ENCODE measurements at places on chromosomes 7 and 10.

DNA sequence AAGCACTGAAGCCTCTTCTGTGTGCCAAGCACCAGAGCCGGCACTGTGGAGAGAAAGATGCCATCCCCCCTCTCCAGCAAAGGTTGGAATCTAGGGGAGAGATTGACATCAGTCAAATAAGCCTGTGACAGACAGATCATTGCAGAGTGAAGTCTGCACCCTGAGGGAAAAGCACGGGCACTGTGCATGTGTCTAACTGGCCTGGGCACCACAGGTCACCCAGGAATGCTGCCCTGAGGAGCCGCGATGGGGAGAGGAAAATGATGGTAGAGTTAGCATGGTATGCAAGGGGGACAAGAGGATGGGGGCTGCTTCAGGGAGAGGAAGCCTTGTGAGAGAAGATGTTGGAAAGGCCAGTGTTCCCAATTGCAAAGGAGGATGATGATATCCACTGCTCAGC is 261.0 kb downstream of the GRID1 start:
- DNase-seq = no peak

- DNase-seq = no peak
Observed at GRCh38 chr7:151752816-151753595, 123.9 kb downstream of the PRKAG2 start.

DNA sequence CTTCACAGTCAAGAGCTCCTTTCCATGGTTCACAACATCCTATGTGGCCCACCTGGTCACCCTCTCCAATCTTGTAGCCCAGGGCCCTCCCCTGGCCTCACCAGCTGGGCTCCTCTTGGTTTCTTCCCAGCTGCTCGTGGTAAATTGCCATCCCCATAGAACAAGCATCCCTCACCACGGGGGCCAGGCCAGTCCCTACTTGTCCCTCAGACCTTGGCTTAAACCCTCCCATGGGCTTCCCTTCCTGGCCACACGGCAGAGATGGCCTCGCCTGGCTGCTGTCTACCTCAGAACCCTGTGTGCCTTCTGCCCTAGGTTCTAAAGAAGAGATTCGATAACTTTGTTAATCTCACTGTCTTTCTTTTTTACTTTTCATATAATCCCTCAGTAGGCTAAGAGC is 153.3 kb upstream of the TCERG1L start:
- DNase-seq = no peak

- peak; percentile 9 for DNase-seq
Observed at GRCh38 chr10:60203993-60204618, 185.6 kb downstream of the ANK3 start.

- DNase-seq = no peak
Observed at GRCh38 chr7:30070052-30070451, 41.8 kb downstream of the PLEKHA8 start.

GRCh38 chr10:72234560-72235095 is 18.6 kb upstream of the ASCC1 start:
- DNase-seq = no peak

DNA sequence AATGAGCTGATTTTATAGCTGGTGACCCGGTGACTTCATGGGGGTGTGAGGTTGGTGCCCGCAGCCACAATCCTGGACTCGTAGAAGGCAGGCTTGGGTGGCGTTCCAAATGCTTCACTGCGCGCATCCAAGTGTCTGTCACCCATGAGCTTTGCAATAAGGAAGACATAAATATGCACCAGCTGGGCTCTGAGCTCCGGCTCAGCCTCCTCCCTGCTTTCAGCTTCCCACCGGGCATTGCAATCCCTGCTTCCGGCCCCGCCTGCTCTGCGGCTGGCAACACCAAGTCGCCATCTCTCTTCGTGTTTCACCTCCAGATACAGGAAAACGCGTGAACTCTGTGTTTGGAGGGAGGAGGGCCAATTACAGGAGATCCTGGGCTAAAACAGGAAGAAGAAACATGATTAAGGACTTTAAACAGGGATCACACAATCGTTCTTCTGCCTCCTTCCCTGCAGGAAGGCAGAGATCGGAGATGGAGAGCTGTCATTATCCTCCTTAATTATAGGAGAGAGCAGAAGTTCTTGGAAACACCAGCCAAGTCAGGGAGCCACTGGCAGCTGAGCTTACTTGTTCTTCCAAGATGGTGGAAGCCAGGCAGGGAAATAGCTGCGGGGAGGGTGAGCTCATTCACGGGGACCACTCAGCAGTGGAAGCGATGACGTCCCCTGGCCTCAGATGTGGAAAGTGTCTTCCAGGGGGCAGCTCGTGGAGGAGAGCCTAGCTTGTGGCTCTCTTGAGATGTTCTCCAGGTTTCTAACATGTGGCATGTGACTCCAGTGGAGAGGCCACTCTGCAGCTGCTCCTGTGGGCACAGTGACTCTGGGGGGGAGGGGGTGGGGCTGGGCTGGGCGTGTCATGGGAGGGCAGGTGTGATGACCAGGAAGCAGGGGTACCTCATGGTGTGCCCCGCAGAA is 134.9 kb downstream of the CAMK1D start:
- DNase-seq = no peak

- no peak for DNase-seq
Observed at GRCh38 chr7:108985037-108985436, 415.4 kb downstream of the DNAJB9 start.

DNA sequence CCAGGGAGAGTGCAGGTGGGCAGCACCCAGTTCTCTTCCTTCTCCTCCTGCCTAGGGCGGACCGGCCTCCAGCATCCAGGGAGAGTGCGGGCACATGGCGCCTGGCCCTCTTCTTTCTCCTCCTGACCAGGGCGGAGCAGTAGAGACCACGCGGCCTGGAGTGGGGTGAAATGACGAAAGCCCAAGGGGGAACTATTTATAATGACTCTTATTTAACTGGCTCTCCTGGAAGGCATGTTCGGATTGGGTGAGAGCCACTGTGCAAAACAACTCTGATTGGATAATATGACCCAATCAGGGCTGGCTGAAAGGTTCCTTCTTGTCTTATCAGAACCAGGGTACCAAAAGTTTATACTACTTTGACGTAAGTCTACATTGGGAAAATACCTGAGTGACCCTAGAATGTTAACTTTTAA is 63.1 kb downstream of the ZNF37A start:
- DNase-seq = no peak

GRCh38 chr7:42144604-42145003 is 92.4 kb downstream of the GLI3 start:
- DNase-seq = no peak

DNA sequence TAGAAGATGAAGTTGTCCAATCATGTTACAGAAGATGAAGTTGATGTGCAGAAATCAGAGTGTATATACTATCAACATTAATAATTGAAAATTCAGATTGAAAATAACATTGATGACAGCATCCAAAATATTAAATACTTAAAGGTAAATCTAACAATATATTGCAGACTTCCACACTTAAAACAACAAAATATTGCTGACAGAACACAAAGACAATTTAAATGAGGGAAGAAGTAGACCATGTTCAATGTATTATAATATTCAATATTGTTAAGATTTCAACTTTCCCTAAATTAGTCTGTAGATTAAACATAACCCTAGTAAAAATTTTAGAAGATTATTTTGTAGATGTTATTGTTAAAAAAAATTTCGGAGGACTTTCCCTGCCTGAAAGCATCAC is 151.9 kb downstream of the PON1 start:
- no peak for DNase-seq

- DNase-seq = no peak
Observed at GRCh38 chr7:47034180-47034579, 547.7 kb downstream of the TNS3 start.

DNA sequence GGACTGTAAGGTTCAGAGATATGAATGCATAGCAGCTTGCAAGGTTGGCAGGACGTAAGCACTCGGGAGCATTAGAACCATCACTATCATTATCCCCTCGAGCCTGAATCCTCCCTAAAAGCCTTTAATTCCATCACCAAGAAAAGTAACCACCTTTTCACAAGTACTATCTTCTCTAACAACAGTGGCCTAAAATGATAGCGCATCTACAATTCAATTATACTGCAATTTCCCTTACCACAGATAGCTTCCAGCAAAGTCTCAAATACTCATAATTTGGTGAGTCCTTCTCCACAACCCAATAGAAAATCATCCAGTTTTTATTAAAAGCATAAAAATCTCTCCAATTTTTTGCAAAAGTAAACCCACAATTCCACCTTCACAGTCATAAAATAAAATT is 42.0 kb downstream of the COL1A2 start:
- no peak for DNase-seq

GRCh38 chr7:104327534-104327933 is 869 bp upstream of the LHFPL3 start:
- DNase-seq = no peak

GRCh38 chr7:23532490-23533237 is 883 bp upstream of the TRA2A start:
- no peak for DNase-seq

DNA sequence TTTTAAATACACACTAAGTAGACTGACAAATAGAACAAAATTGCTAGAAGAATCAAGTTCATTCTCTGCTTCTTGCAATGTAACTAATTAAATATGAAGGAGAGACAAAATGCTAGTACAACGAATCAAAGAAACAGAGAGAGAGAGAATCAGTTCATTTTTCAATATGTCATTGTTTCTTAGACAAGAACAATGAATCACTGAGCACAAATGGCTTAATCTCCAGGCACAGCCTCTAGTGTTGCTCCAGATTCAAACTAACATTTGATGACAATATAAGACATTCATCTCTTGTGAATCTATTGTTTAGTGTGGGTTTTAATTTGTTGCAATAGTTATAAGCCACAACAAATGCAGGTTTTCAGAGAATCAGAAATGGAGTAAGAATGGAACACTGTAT is 357.4 kb upstream of the TMEM229A start:
- DNase-seq = no peak

GRCh38 chr10:92809840-92810239 is 38.5 kb upstream of the EXOC6 start:
- no peak for DNase-seq

DNA sequence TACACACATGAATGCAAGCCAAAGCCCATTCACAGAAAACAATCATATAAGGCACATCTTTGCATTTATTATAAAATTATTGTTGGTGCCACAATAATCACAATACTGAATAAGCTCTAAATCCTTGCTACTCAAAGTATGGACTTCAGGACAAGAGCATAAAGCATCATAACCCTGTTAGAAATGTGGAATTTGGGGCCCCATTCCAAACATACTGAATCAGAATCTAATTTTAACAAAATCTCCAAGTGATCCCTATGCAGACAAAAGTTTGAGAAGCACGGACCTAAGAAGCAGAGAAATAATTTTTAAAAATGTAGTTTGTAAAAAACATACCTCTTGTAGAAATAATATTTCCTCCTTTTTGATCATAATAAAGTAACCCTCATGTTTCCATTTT is 199.2 kb downstream of the IMMP2L start:
- DNase-seq = no peak

DNA sequence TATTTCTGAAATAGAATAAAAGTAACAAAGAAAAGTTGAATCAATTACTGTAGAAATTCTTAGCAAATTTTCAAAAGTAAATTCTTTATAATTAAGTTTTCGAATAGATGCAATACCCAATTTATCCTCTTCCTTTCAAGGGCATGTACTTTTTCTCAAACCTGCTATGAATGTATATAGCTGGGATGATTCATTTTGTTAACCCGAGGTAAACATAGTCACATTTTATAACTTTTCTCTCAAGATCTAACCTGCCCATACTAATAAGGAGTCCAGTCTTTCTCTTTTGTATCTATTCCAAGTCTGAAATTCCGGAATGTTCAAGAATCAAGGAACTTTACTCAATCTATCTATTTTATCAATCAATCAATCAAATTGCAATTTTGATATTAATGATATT is 1072.9 kb downstream of the REEP3 start:
- DNase-seq = no peak

DNA sequence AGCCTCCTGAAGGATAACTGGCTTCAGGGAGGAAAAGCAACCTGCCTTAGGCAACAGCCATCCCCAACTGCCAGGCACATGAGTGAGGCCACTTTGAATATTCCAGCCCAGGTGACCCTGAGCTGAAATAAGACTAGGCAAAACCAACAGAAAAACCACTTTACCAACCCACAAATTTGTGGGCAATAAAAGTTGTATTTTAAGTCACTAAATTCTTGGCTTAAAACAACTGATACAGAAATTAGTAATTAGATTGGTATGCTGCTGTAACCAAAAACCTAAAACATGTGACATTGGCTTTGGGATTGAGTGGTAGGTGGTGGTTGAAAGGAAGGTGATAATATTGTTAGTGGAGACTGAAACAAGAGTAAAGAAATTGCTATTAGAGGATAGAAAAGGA is 39.9 kb downstream of the ABCB4 start:
- DNase-seq = no peak

- DNase-seq = no peak
Observed at GRCh38 chr7:12730523-12730922, 43.1 kb downstream of the ARL4A start.

DNA sequence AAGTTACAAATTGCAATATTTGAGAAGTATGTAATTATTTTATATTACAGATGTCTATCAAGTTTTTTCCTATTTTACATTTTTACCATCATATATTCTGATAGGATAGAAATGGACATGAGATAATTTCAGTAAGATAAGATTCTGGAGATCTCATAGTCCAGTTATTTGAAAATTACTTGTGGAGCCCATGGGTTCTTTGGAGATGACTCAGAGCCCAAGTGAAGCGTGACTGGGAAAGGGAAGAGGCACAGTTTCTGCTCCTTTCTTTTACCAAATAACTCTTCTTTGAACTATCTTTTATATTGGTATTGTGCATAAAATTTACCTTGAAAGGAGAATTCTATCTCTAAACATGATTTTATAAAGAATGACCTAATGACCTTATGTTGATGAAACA is 2.4 kb downstream of the CD36 start:
- no peak for DNase-seq

GRCh38 chr7:86768967-86769760 is 125.5 kb downstream of the GRM3 start:
- DNase-seq = no peak

- no peak for DNase-seq
Observed at GRCh38 chr10:51405580-51406351, 293.6 kb downstream of the CSTF2T start.

DNA sequence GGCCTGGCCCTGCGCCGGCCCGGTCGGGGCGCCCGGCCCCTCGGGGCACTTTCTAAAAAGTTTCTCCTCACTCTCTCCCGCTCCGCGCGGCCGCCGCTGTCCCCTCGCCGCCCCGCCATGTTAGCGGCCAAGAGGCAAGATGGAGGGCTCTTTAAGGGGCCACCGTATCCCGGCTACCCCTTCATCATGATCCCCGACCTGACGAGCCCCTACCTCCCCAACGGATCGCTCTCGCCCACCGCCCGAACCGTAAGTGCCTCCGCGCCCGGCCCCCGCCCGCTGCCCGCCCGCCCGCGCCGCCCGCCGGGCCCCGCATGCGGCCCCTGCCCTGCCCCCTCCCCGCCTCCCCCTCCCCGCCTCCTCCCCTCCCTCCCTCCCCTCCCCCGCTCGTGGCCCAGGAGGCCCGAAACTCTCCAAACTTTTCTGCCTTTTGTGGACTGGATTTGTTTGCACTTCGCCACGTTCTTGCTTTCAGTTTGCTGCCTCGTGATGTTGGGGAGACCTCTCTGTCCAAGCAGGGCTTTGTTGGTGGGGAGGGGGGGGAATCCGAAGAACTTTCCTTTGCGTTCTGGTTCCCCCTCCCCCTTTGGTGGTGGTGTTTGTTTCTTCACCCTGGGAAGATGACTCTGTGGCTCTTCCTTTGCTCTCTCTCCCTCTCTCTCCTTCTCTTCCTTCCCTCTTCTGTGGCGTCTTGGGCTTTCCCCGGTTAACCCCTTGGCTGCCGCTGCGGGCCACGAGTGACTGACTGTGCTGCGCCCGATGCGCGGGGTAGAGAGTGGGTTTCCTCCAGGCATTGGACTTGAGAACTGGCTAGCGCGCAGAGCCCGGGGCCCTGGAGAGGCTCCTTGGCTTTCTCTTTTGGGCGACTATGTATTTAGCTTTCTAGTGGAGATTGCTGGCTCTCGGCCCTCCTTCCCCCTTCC is 1.6 kb downstream of the TCF7L2 start:
- peak; percentile 30 for DNase-seq

All from CD4-positive, alpha-beta T cell treated with Interleukin-2 at 100 ng/mL for 4 hours (primary cell).